ENCODE measurements at places on chromosomes 6 and 20.

DNA sequence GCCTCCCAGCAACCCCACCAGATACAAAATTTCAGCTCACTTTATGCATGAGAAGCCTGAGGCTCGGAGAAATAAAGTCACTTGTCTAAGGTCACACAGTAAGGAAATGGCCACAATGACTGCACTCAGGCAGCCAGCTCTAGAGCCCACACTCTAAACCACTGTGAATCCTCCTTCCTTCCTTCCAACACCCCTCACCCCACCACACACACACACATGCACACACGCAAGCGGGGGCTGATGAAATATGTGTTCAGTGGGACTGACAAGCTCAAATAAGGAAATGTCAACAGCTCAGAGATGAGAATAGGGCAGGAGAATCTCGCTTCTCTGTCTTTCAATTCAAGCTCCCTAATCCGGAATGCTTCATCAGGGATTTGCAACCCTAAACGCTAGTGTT, 6.0 kb upstream of the BPIFA1 start:
- DNase-seq = no peak

- DNase-seq = no peak
These were observed 6.1 kb upstream of the ULBP2 start for GRCh38 chr6:149935668-149936067.

- DNase-seq = no peak
These were observed 1158.7 kb upstream of the EYS start for GRCh38 chr6:66865771-66866170.

GRCh38 chr6:133179481-133179880, 61.7 kb upstream of the EYA4 start:
- DNase-seq = no peak

DNA sequence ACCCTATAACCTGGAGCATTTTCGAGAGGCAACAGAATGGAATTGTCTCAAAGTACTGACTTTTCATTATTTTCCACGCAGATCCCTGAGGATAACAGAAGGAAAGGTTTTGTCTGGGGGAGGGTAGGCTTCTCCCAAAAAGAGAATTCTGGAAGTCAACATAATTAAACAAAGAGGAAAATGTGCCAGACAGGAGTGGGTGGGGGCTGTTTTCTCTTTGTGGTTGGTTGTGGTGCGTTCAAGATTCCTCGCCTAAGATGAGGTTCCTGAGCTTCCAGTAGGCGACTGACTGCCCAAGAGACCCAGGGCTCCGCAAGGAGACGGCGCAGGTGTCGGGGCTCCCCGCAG, 70.4 kb downstream of the SOX4 start:
- DNase-seq = no peak
